ENCODE measurements at places on chromosomes 2 and 18.

DNA sequence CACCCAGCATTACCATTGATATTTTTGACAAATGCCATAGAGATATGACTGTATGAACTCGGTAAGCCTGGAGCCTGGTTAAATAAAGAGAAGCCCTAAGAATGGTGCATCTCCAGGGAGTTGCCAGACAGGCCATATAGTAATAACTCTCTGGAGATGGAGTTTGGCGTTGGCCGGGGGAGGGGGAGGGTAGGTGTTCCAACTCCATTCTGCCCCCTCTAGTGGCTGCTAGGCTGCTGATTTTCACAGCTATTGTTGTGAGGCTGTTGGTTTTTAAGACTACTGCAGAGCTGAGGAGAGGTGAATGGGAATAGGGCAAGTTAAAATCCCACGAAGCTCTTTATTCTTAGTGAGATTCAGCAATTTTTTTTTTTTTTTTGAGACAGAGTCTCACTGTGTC is 99.9 kb downstream of the GALNT14 start:
- no peak for DNase-seq

GRCh38 chr18:8980496-8980895 is 122.0 kb upstream of the NDUFV2 start:
- DNase-seq = no peak

DNA sequence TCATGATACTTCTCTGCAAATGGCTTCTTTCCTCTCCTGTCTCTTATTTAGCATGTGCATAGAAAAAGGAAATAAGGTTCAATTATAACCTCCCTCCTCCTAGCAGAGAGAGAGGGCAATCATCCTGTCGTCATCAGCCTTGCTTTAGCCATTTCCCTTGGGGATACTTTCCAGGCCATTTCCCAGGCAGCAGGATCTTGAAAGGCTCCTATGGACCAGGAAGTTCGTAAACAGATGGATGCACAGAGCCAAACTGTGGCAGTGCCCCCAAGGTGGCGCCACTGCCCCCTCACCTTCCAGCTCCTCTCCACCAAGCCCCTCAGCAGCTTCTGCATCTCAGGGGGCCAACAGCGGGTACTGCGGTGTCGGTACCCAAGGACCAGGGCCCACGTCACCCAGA is 157.4 kb downstream of the DTNA start:
- DNase-seq = no peak

DNA sequence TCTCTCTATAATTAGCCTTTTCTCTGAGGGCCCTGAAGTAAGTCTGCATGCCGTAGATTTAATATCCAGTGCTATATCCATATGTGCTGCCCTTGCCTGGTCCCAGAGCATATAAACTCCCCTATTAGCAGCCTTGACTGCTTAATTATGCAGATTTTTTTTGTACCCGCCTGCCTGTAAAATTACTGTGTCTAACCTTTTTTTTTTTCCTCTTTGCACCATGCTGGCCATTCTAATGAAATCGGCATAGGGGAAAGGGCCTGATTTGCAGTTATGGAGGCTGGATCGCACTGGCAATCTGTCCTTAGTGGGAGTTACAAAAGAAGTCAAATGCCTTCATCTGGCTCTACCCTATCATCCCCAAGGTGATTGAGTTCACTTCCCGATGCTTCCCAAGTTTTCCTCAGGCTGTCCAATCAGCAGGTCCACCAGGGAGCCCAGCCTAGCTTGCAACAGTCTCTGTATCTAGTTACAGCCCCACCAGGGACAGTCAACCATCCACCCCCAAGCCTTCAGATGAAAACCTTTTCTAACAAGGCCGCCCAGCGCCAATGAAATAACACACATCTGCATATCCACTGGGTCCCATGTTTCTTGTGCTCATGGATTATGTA is 239.0 kb downstream of the ZNF521 start:
- no peak for DNase-seq

GRCh38 chr2:119683713-119684443 is 4.9 kb downstream of the TMEM177 start:
- no peak for DNase-seq

- DNase-seq = no peak
These were observed 131.9 kb upstream of the ID2 start for GRCh38 chr2:8549942-8550341.

DNA sequence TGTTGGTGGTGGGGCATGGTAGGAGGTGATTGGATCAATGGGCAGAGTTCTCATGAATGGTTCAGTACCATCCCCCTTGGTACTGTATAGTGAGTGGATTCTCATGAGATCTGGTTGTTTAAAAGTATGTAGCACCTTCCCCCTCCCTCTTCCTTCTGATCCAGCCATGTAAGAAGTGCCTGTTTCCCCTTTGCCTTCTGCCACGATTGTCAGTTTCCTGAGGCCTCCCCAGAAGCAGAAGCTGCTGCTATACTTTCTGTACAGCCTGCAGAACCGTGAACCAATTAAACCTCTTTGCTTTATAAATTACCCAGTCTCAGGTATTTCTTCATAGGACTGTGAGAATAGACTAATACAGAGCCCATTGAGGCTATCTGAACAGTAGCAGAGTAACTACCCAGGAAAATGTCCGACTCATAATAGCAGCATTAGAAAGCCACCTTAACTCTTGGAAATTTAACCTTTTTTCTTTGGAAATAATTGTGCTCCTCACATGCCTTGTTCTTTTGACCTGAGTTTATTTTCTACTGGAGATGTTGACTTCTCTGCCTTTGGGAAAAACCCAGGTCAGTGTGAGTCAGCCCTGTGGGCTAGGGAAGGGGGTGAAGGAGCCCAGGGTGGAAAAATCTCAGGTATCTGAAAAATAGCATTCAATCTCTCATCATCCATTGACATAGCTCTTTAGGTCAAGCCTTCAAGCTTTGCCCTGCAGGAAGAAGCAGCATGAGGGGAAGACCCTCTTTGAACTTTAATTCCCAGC is 18.1 kb downstream of the CYP1B1 start:
- DNase-seq = no peak

DNA sequence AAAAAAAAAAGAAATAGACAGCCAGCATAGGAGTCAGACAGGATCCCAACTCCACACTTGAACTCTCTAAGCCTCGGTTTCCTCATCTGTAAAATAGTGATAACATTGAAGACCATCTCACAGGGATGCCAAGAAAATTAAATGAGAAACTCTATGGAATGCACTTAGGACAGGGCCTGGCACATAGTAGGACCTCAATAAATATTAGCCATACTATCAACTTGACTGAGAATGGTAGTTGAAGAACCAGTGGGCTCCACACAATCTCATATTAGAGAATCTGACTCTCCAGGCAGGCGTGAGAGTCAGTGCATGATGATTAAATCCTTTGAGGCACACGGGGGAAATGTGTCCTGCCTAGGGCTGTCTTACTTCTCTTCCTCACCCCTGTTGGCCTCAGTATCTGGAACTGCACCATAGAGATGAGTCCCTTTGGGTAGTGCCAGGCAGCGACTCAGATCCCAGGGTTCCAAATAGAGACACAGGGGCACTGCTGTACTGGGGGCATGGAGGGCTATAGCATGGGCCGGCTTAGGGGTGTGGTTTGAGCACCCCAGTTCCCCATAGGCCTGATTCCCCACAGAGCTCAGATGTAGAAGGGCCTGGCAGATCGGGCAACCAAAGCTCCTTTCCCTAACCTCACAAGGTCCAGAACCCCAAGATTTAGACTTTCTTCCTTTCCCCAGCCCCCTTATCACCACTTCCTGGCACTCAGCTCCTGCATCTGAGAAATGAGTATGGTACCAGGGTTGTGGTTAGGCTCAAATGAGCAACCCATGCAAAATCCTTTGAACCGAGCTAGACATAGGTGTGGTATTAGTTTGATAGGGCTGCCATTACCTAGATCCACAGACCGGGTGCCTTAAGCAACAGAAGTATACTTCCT is 51.3 kb upstream of the CAB39 start:
- DNase-seq = peak; percentile 77

DNA sequence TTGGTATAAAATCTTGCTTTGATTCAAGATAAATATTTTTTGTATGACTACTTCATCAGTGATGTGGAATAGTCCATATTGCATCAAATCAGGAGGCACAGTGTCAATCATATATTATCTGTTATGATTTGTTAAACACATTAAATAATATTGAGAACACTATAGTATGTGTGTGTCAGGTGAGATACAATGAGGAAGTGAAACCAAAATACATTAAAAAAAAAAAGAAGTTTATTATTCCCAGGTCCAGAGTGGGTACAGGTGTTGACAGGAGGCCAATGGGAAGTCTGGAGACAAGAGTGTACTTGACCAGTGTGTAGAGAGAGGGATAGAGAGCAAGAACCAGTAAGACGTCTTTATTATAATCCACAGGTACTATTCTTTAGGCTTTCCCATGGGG is 292.6 kb downstream of the FSIP2 start:
- DNase-seq = no peak

DNA sequence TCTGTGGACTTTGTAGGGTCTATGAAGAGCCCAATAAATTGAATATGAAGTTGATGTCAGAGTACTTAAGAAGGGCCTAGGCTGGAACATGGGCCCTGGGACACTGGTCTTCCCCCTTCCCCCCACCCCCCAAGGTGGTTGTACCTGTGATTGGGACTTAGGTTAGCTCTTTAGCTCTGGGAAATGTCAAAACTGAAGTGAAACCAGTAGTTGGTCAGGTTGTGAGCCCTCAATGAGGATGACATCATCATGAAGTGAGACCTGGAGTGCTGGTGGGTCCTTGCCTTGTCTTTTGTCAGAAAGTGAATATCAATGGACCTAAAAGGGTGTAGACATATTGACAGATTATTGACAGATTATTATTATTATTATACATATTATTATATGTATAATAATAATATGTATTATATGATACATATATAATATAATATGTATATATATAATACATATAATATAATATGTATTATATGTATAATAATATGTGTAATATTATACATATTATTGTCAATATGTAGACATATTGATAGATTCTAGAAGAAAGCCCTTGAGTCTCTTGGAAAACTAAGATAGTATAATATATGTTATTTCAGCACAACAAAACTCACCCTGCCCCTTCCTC is 5.4 kb downstream of the MARS2 start:
- no peak for DNase-seq

- DNase-seq = no peak
These were observed 40.0 kb downstream of the FAM228A start for GRCh38 chr2:24214880-24215279.

DNA sequence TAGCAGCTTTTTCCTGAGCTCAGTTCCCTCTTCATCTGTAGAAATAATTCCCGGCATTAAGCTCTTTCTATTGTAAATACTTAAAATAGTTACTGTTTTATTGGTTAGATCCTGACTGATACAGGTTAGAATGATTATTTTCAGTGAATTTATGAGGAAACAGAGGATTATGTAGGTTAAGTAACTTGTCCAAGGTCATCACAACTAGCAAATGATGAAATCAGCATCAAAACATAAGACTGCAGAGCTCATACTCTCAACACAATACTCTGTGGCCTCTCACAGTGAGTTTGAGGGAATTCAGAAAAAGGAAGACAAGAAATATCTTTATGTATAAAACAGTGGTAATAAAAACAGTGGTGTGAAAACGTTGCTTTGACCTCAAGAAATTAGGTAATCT is 113.2 kb upstream of the DLX2 start:
- DNase-seq = no peak

DNA sequence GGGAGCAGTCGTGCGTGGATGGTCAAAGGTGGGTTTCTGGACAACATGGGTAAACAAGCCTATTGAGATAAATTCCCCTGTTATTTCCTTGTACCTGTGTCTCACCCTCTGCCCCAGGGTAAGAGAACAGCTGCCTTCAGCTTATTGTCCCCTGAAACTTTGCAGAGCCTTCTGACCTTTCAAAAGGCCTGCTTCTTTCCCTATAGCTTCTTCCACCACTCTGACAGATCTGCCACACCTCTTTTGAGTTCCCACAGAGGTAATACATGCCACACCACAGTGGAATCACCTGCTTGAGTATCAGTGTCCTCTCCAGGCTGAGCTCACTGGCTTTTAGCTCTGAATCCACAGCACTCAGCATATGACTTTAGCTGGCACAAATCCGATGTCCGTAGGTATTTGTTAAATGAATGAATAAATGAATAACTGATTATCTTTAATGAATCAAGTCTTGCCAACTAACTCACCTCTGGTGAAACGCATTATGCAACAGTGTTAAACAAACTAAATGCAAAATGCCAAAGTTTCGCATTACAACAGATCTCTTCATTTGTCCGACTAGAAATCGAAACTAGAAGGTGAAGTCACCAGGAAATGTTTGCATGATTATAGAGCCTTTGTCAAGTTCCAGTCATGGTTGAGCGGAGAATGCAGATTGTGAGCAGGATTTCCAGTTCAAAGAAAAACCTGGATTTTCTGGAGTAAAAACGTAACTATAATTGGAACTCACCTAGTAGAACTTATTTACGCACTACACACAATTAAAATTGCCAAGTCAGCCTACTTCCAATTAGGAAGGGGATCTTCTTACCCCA is 16.4 kb downstream of the DYNAP start:
- DNase-seq = no peak

DNA sequence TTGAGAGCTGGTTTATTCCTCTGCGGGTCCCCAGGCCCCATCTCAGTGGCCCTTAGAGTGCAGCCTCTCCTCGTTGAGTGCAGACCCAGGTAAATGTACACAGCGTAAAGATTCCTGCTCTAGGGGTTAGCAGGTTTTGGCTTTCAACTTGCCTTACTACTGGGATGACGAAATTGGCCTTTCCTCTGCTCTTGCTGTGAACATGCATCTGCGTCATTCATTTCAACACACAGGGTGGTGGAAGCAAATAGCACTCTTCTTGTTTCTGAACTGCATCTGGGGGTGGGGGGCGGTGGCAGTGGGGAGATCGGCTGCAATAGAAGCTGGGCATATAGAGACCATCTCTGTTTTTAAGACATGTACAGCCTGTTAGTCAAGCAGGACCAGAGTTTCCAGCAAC is 16.5 kb upstream of the SLC16A14 start:
- no peak for DNase-seq

GRCh38 chr2:222984908-222985307 is 67.1 kb upstream of the KCNE4 start:
- DNase-seq = no peak

GRCh38 chr18:44851856-44852621 is 171.4 kb downstream of the SETBP1 start:
- DNase-seq = no peak

DNA sequence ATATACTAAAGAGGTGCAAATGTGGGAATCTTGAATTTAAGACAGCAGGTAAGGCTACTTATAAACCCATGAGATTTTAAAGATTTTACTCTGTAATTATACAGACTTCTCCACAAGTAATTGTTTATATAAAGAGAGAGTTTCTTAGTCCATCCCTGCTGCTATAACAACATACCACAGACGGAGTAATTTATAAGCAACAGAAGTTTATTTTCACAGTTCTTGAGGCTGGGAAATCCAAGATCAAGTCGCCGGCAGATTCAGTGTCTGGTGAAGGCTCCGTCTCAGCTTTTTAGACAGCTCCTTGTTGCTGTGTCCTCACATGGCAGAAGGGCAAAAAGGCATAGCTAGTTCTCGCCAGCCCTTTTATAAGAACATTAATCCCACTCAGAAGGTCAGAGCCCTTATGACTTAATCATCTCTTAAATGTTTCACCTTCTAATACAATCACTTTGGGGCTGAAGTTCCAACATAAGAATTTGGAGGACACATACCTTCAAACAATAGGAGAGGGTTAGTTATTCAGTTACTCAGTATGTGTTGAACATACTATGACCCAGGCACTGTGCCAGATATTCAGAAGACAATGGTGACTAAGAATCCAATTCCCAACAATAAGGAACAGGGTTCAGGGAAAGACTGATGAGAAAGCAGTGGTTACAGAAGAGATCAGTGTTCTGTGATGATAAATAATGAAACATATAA is 466.0 kb downstream of the RIT2 start:
- no peak for DNase-seq

Measured in CD4-positive, alpha-beta T cell (primary cell).